Inflammatory macrophage (primary cell): ENCODE measurements at places on chromosomes 2 and 18.

- no peak for DNase-seq
These were observed 7.6 kb downstream of the NMUR1 start for GRCh38 chr2:231522418-231523180.

DNA sequence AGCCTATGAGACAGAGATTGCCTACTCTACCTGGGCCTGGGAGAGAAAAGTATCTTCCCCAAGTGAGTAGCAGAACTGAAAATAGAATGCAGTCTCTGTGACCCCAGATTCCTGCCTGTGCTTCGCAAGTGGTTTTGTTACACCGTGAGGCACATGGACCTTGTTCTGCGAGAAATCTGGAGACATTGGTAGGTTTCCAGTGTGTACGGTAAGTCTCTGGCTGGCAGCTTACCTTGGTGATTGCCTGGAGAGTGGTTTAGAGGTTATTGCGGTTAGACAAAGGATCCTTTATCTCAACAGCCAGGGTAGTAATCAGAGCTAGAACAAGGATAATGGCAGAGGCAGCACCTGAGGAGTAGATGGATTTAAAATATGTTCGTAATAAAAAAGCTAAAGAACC is 606.0 kb upstream of the GCFC2 start:
- DNase-seq = no peak

DNA sequence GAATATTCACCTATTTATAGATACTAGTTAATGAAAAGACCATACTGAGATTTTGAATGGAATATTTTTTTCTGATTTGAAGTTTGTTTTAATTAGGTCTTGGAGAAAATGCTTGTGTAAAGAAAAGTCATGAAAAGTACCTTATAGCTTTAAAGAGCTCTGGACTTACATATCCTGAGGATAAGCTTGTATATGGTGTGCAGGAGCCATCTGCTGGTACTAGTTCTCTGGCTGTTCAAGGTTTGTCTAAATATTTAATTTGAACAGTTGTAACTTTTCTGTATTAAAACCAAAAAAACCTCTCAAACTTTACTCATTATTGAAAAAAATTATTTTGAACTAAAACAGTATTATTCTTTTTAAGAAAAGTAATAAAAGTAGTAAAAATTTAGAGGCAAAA is 50.1 kb downstream of the UBR3 start:
- peak; percentile 35 for DNase-seq

GRCh38 chr18:30465096-30465495 is 577.4 kb downstream of the DSC3 start:
- DNase-seq = no peak
